ENCODE measurements at places on chromosomes 16 and 17. TPM values are rescaled to one million over a fixed set of nuclear protein-coding genes. Genes with fewer than 3 reads are reported as not detected.

The GOSR2 gene
- total RNA-seq, result 24.7 TPM

The HS3ST4 gene
- total RNA-seq, result not detected

The ZG16B gene
- 3.0 TPM for total RNA-seq

The LRRC36 gene
- not detected for total RNA-seq

The AGRP gene
- not detected for total RNA-seq

The PPY gene
- not detected for total RNA-seq

The SEZ6 gene
- not detected for total RNA-seq

The TSPOAP1 gene
- 0.21 TPM for total RNA-seq

The RNF112 gene
- not detected for total RNA-seq
